ENCODE measurements at places on chromosomes 2 and 18.

DNA sequence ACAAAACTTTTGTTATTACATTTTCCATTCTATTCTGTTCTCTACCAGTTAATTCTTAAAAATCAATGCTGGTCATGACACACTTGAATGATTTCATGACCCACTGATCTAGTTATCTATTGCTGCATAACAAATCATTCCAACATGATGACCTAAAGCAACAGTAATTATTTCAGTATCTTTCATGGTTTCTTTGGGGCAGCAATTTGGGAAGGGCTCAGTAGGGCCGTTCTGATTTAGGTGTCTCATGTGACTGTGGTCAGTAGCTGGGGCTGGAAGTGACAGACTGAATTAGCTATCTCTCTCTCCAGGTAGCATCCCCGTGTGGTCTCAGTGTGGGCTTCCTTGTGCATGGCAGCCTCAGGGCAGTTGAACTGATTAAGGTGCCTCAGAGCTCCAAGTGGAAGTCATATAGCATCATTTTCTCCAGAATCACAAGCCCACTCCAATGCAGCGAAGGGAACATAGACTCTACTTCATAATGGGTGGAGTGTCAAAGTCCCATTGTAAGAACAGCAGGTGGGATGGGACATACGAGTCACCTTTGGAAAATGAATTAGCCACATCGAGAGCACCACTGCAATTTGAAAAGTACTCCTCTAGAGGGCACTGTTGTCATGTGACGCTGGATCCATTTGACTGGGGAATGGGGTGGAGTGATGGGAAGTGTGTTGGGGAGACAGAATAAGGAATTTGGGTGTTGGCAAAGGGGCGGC is 39.1 kb upstream of the FAM136A start:
- DNase-seq, result peak; percentile 76

GRCh38 chr2:99159594-99159993 is 4.8 kb downstream of the LIPT1 start:
- no peak for DNase-seq

- DNase-seq, result no peak
Observed at GRCh38 chr2:178205853-178206521, 11.7 kb downstream of the OSBPL6 start.

DNA sequence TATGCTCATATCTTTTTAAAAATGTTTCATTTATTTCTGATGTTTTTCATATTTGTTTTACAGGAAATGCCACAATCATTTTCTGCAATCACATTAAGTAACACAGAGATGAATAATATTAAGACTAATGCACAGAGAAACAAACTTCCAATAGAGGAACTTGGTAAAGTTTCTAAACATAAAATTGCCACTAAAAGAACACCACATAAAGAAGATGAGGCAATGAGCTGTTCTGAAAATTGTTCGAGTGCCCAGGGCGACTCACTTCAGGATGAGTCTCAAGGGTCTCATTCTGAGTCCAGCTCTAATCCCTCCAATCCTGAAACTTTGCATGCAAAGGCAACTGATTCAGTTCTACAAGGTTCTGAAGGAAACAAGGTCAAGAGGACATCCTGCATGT is 70.4 kb downstream of the APLF start:
- no peak for DNase-seq

DNA sequence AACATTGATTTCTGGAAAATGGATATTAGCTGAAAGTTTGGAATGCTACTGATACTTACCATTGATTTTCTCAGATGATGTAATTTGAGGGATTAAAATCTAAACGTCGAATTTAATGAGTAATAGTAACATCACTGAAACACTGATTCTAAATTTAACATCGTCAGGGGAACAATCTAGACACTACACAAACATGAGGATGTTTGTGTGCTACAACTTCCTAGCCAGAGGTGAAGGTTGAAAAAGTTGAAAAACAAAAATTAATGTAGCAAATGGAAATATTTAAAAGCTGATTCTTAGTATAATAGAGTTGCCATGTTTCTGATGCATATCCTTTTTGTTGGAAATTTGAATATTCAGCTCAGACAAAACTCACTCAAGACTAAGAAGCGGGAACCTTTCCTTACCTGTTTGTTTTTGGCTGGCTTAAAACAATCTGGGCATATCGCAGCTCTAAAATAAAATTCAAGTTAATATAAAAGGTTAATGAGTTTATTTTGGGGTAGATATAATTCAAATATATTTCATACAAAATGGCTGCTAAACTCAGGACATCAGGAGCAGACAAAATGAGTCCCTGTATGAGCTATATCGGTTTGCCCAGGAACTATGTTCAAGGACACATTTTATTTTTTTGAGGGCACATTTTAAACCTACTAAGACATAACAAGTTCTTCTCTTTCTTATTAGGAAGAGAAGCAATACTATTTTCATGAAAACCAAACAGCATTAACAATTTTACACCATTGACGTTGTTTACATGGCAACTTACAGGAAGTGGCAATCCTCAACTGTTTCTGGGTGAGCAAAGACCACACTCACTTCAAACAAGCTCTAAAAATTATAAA is 52.6 kb upstream of the PEX13 start:
- no peak for DNase-seq

GRCh38 chr18:31624892-31625640 is 33.4 kb downstream of the TTR start:
- DNase-seq, result no peak

DNA sequence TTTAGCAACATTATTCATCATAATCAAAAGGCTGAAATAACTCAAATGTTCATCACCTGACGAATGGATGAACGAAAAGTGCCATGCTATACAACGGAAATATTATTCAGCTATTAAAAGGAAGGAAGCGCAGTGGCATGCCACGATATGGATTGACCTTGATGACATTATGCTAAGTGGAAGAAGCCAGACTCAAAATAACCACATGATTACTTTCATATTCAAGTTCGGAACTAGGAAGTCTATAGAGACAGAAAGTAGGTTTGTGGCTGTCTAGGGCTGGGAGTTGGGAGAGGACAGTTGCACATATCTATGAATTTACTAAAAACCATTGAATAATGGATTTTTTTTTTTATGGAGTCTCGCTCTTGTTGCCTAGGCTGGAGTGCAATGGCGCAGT is 13.4 kb upstream of the PDIA6 start:
- no peak for DNase-seq

GRCh38 chr2:62209427-62209991 is 13.6 kb downstream of the B3GNT2 start:
- DNase-seq, result no peak

DNA sequence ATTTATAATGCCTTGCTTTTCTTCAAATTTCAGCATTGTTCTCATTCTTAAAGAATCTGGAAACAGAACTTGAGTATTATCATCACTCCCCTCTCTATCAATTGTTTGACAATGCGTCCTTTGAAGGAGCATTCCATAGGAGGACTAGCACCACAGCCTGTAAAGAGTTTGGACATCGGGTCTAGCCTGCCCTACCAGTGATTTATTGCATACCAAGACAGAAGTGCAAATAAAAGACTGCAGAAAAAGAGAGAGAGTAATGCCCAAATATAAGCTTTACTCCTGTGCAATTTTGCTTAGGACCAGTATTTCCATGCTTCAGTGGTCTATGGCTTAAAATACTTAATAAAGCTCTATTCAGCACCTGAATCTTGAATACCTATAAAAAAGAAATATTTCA is 55.4 kb upstream of the MAP2 start:
- DNase-seq, result no peak

GRCh38 chr2:207919164-207919919 is 106.0 kb downstream of the PLEKHM3 start:
- no peak for DNase-seq

GRCh38 chr2:13968811-13969210 is 663.7 kb upstream of the LRATD1 start:
- no peak for DNase-seq

- no peak for DNase-seq
Observed at GRCh38 chr18:38453880-38454279, 888.3 kb upstream of the CELF4 start.

DNA sequence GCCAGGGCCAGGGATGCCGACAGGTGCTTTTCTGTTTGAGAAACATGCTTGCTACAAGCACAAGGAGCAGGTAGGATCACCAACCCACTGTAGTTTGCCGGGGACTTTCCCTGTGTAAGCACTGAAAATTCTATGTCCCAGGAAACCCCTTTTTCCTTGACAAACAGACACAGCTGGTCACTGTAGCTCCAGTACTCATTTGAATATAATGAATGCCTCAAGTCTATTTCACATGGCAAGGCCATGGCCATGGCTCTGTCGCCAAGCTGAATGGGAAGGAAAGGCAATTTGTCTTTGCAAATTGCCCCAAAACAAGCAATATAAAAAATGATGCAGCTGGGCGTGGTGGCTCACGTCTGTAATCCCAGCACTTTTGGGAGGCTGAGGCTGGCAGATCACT is 49.6 kb upstream of the IGFBP2 start:
- no peak for DNase-seq

GRCh38 chr18:45828917-45829811 is 3.7 kb downstream of the SIGLEC15 start:
- no peak for DNase-seq

DNA sequence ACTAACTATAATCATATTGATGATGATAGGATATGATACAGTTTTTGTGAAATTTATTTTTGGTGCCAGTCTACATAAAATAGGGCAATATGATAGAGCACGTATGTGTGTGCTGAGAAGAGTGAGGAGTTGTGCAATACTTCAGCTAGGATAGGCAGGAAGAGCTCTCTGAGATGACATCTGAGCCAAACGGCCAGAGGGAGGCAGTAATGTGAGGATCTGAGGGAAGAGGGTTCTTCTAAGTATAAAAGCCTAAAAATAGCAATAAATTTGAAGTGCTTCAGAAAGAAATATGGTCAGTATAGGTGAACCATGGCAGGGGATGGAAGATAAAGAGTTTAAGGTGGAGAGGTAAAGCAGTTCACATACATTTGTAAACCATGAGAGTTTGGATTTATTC is 102.5 kb downstream of the OLA1 start:
- no peak for DNase-seq

DNA sequence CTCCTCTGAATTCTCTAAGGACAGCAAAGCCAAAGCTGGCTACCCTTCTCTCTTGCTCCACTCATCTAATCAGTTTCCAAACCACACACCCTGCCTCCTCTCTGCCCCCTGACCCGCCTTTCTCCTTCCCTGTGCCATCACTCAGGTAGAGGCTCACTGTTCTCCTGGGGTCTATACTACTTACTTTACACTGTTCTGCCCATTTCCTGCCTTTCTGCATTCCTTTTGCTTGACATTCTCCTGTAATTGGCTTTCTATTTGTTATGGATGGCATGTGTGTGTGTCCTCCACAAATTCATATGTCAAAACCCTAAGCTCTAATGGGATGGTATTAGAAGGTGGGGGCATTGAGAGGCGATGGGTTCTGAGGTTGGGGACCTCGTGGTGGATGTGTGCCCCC is 675.2 kb upstream of the ID2 start:
- no peak for DNase-seq

DNA sequence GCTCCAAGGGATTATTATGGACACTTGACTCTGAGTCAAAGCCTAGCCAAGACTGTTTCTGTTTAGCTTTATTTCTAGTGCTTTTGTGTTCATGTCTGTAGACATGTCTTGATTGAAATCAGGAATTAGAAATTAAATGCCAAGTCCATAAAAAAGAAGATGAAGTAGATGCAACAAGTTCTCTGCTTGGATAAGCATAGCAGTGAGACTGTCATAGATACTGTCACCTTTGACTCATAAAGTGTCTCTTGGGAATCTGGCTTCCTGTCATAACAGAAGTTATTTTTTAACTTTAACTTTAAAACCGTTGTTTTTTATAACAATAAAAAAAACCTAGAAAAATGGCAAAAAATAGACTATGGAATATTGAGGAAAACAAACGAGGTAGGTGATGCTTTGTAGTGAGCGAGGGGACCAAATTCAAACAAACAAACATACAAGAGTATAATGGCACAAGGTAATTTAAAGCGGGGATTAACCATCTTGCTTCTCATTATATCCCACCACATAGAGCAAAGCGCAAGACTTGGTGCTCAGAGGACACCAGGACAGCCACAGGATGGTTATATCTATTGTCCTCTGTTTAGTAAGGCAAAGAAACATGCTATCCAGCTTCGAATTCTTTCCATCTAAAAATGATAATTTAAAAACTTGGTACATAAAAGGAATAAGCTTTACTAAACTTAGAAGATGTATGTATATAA is 64.6 kb downstream of the CD226 start:
- DNase-seq, result no peak

- no peak for DNase-seq
Observed at GRCh38 chr2:101355401-101356054, 31.8 kb downstream of the CREG2 start.

DNA sequence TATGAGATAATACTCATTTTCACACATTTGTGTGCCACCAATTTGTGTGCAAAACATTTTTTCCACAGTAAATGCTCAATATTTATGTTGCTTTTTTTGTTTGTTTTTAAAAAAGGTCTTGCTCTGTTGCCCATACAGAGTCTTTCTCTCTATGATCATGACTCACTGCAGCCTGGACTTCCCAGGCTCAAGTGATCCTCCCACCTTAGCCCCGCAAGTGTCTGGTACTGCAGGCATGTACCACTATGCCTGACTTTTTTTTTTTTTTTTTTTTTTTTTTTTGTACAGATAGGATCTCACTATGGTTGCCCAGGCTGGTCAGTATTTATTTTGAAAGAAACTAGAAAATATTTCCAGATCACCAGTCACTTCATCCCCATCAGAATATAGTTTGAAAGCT is 297.8 kb upstream of the GYPC start:
- no peak for DNase-seq

DNA sequence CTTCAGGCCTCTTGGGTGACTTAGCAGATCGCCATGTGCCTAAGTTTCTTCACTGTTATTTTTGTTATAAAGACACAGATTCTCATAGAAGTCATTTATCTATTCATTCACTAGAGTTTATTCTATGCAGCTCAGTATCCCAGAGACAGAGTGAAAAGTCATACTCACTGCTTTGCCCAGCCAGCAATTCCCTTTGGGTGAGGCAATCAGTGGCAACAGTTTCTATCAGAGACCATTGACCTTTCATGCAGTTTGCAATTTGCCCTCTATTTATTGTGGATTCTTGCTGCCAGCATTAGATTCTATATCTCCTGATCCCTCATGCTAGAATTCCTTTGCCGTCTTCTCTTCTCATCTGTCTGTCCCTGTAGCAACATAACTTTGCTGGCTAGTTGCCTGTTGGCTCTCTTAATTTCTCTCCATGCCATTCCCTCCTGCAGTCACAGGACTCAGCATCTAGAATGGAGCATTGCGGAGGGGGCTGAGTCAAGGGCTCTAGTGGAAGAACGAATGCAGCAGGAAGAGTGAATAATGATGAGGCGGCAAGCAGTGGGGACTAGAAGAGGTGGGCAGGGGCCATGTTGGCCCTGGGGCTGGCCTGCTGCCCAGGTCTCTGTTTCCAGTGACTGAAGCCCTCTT is 12.2 kb downstream of the SLC9A4 start:
- no peak for DNase-seq

DNA sequence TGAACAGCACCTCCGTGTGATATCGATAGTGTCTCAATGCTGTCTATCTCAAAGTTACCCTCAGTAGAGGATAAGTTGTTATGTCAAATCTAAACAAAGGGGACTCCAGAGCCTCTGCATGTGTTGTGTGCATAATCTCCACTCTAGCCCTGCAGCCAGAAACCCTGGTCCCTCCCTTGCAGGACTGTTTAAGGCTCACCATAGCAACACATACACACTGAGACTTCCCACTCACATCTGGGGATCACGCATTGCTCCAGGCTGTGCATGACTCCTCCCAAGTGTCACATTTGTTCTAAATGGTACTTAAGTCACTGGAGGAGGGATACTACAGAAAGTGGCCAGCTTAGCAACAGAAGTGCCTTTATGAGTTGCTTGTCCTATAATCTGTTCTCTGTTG is 258.6 kb upstream of the CRIM1 start:
- DNase-seq, result no peak

GRCh38 chr2:10520154-10520553 is 72.0 kb upstream of the ODC1 start:
- DNase-seq, result no peak

Data from SK-N-SH (cell line).